Stimulated activated CD8-positive, alpha-beta memory T cell treated with anti-CD3 and anti-CD28 coated beads, Interleukin-2, amount 100 ng/mL, for 1 hour (primary cell): ENCODE measurements at places on chromosomes 12 and 14.

- no peak for DNase-seq
Observed at GRCh38 chr12:131008131-131008912, 54.6 kb downstream of the ADGRD1 start.

GRCh38 chr14:31336646-31337045, 83.7 kb downstream of the HEATR5A start:
- DNase-seq: no peak

DNA sequence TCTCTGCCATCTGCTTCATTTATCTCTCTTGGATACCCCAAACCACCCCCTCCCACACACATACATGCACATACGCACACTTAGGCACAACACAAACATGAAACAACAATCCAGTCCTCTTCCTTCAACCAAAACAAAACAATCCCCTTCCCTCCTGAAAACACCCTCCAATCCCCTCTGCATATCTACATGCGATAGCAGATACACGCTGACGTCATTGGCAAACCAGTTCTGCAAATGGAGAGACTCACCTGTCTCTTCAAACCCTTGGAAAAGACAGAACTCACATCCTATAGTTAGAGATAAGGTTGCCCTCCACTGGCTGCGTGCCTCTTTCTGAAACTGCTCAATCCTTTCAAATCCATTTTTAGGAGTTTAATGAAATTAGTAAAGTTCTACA, 37.2 kb upstream of the RMST start:
- DNase-seq: no peak

DNA sequence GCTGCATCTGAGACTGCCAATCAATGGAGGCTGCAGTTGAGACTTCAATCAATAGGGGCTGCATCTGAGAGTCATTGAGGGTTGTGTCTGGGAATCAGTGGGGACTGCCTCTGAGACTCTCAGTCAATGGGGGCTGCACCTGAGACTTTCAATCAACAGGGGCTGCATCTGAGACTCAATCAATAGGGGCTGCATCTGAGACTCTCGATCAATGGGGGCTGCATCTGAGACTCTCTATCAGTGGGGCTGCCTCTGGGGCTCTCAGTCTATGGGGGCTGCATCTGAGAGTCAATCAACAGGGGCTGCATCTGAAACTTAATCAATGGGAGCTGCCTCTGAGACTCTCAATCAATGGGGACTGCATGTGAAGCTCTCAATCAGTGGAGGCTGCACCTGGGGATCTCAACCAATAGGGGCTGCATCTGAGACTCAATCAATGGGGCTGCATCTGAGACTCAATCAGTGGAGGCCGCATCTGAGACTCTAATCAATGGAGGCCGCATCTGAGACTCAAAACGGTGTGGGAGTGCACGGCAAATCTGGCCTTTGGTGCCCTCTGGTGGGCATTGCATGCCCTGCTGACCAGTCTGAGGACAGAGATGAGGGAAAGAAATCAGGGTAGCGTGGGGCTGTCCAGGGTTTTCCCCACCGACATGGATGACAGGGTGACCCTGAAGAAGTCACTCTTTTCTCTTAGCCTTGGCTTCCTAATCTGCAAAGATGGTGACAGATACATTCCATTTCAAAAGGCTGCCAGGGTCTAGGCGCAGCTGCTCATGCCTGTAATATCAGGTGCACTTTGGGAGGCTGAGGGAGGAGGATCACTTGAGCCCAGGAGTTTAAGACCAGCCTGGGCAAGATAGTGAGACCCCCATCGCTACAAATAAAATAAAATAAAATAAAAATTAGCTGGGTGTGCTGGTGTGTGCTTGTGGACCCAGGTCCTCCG, 41.3 kb upstream of the EIF5 start:
- peak; percentile 53 for DNase-seq

- no peak for DNase-seq
Observed at GRCh38 chr12:20505056-20505455, 136.7 kb downstream of the PDE3A start.

GRCh38 chr14:80805136-80805535, 136.4 kb downstream of the CEP128 start:
- DNase-seq: no peak
